ENCODE measurements at places on chromosomes 5 and 9.

GRCh38 chr9:123450996-123451395, 95.0 kb downstream of the CRB2 start:
- DNase-seq: no peak

- DNase-seq: peak; percentile 72
Measured at GRCh38 chr9:94799578-94800264, 73.2 kb downstream of the AOPEP start.

DNA sequence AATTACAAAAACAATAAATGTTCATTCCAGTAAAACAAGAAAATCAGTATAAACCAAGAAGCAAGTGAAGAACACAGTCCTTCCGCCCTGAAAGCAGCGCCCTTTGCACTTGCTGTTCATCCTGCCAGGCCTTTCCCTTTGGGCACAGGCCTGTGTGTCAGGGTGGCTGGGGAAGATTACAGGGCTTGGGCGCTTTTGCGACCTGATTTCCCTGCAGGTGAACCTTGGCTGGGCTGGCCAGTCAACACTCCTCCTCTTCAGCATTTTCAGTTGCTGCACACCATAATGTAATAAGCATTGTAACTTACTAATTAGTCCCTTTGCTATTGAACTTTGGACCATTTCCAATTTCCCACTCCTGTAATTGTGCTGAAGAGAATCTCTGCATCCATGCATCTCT, 38.6 kb upstream of the TDRD7 start:
- no peak for DNase-seq

- no peak for DNase-seq
Measured at GRCh38 chr9:89011683-89012082, 20.4 kb downstream of the S1PR3 start.

DNA sequence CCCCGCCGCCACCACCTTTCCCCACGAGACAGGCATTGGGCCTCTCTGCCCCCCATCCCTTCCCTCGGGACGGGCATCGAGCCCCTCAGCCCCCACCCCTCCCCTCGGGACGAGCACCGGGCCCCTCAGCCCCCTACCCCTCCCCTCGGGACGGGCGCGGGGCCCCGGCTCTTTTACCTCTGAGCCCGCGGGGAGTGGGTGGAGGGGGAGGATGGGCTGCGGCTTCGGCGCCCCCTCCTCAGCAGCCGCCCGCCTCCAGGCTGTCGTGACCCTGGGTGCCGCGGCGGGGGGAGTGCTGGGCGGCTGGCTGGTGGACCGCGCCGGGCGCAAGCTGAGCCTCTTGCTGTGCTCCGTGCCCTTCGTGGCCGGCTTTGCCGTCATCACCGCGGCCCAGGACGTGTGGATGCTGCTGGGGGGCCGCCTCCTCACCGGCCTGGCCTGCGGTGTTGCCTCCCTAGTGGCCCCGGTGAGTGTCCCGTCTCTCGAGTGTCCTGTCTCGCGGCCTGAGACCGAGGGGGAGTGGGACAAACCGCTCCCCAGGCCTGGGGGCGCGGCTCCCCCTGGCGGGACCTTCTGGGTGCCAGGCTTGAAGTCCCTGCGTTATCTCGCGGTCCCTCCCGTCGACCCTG, 791 bp downstream of the SLC2A8 start:
- peak; percentile 77 for DNase-seq

DNA sequence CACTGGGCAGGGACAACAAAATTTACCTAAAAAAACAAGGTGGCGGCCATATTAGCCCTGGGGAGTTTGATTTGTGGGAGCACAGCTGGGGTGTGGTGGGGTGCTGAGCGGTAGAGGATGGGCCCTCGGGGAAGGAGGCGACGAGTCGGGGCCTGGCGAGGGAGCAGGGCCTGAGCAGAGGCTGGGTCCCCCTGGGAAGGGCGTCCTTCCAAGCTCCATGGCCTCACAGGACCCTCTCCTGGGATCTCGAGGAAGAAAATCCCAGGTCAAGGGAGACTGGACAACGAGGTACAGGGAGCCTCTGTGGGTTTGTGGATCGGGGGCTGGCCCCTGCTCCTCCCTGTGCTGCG, 165.5 kb downstream of the CACNA1B start:
- no peak for DNase-seq

DNA sequence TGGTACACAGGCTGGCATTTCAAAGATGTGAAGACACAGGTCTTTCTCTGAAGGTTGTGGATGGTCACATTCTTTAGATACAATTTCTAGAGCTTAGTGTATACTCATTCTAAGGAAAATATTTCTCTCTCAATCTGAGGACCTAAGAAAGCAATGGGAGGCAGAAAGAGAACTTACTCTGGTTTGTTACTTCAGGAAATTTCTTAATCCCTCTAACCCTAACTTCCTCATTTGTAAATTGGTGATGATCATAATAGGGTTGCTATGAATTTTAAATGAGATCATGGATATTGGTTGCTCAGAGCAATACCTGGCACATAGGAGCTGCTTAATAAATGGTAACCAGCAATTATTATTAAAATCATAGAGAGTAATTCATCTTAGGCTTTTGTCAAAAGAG, 22.1 kb downstream of the FAM170A start:
- DNase-seq: no peak

GRCh38 chr5:130529511-130530485, 625.5 kb downstream of the CHSY3 start:
- DNase-seq: peak; percentile 79

- peak; percentile 81 for DNase-seq
Measured at GRCh38 chr9:87713278-87713987, 12.5 kb upstream of the CTSL start.

DNA sequence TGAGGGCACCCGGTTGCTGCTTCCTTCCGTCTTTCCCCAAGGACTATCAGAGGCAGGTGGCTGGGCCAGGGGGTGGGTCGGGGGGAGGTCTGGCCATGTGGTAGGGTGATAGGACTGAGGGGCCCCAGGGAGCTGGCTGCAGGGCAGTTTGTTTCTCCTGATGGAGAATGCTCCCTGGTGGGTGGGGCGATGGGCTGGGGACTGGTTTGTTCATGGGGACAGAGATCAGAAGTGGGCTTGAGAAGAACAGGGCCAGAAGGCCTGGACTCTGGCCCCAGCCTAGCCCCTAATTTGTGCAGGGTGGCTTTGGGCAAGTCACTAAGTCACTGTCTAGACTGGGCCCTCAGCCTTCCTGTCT, 117.4 kb downstream of the RGS3 start:
- DNase-seq: no peak

GRCh38 chr5:76527685-76528161, 95.5 kb downstream of the F2RL2 start:
- peak; percentile 85 for DNase-seq

DNA sequence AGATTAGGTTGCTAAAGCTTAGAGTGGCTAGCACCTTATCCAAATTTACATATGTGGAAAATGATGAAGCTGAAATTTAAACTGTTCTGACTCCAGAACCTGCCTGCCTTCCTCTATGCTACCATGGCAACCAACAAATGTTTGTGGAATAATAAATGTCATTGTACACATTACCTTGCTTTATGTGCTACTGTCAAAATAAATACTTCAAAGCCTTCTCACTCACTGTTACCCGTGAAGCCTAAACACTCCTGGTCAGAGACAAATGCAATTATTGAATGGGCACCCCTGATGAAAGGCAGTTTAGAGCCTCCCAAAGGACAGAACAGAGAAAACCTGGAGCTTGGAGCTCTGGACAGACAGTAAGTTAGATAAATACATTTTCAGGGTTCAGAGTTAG, 158.6 kb downstream of the FAM114A2 start:
- no peak for DNase-seq

DNA sequence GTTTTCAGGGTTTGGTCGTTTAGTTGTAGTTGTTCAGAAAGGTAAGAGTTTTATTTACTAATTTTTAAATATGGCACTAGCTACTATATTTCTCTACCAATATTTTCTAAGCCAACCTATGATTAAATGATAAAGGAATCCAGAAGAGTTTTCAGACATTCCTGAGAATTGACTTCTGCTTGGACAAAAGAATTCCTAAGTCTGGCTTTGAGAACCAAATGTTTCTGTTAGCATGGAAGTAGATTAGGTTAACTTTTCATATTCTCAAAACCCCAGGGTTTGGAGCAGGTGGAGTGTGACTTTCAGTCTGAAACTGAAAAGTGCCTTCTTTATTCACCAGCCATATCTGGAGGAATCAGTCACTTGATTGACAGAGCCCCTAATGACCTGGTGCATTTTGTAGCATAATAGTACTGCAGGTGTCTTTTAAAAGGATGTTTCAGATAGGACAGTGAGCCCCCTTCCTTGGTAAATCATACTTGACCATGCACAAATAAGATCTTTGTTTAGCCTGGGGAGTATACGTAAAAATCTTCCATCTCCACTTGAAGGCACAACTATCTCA, 457.0 kb upstream of the ZNF462 start:
- DNase-seq: no peak

- peak; percentile 81 for DNase-seq
Measured at GRCh38 chr5:393846-394275, 49.1 kb upstream of the EXOC3 start.

- DNase-seq: no peak
Measured at GRCh38 chr9:78874061-78874460, 577.1 kb downstream of the PSAT1 start.

GRCh38 chr5:179371121-179371510, 25.9 kb upstream of the ADAMTS2 start:
- peak; percentile 16 for DNase-seq

GRCh38 chr9:121721058-121721350, 69.6 kb downstream of the DAB2IP start:
- DNase-seq: no peak

GRCh38 chr5:95043234-95043633, 241.7 kb downstream of the MCTP1 start:
- DNase-seq: no peak

DNA sequence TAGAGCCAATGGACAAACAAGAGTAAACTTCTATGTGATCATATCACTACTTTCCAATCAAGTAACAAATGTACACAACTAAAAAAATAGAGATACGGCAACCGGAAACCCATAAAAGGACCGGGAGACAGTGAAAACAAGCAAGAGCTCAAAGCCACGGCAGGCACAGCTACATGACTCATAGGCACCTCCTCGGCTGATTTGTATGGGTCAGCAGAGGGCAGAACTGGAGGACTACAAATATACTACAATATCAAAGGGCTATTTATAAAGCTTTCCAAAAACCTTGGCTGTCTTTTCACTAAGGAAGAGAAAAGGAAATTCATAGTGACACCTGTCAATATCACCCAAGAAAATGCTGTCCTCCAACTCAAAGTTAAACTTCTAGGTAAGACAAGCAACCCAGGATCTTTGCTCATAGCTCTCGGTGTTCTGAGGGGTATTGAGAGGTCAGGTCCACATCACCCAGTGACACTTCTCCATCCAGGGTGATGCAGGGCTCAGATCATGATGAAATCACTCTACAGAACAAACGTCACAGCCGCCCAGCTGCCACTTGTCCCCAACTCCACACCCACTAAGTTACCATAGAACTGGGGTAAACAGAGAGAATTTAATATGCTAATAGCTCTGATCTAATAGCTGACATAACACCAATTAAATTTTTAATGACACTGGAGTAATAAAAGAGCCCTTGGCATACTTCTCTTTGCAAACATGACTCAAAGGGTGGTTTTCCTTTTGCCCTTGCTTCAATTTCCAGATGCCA, 41.3 kb downstream of the PFDN1 start:
- peak; percentile 82 for DNase-seq

DNA sequence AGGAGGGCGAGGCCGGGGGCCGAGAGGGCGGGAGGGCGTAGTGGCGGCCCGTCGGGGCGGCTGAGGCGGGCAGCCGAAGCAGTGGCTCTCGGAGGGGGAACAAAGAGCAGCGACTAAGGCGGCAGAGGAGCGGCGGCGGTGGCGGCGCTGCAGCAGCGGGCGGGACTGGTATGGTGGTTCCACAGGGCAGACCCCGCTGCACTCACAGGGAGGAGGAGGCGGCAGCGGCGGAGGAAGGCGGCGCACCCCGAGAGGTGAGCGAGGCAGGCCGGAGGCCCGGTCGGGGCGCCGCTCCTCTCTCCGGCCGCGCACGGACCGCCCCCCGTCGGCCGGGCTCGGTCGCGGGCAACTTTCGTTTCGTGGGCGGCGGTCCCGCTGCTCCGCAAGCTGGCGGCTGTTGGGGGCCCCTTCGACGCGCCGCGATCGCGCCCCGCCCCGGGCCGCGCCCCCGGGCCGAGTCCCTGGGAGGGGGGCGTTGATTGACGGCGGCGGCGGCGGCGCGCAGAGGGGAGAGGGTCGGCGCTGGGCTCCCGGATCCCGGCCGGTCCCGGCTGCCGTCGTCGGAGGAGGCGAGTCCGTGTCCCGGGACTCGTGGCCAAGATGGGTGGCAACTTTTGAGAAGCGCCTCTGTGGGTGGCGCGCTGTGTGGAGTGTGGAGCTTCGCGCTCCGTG, 467 bp downstream of the CNOT6 start:
- peak; percentile 60 for DNase-seq

- peak; percentile 79 for DNase-seq
Measured at GRCh38 chr5:12691330-12691729, 787.1 kb upstream of the CTNND2 start.

DNA sequence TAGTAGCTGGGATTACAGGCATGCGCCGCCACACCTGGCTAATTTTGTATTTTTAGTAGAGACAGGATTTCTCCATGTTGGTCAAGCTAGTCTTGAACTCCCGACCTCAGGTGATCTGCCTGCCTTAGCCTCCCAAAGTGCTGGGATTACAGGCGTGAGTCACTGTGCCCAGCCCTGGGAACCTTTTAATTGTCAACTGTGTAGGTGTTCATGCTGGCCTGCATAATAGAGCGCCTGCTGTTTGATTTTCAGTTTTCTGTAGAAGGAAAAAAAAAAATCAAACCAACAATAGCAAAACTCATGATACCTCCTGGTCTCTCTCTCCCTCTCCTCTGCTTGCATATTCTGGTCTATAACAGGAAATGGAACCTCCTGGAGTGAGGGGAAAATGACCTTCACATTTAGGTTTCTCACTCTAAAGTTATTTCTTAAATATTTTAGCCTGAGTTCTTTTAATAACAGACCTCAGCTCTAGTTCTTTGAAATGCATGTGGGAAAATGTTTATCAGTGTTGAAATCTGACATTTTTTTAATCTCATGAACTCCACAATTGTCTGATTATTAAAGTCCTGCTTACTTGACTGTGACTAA, 51.7 kb downstream of the EXOSC2 start:
- DNase-seq: no peak

DNA sequence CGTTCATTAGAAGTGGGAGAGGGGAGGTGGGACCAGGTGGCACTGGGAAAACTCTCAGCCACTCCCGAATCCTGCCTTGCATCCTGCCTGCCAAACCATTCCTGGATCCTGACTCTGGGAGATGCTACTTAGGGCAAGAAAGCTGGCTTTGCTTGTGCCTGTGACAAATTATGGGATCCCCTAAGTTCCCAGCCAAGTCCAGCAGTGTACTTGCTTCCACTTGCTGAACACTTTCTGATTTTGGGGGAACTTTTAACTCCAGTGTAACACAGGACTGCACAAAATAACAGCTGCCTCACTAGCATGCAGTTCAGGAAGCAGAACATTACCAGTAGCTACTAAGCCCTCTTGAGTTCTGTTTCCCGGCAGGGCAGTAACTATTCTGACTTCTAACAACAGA, 12.5 kb upstream of the NKX2-5 start:
- peak; percentile 51 for DNase-seq

- DNase-seq: no peak
Measured at GRCh38 chr9:32551276-32552051, 663 bp upstream of the SMIM27 start.

- DNase-seq: peak; percentile 82
Measured at GRCh38 chr9:1837453-1838084, 177.6 kb upstream of the SMARCA2 start.

- DNase-seq: peak; percentile 43
Measured at GRCh38 chr9:132757016-132757415, 86.8 kb downstream of the GTF3C4 start.
